Thoracic aorta (tissue), 2 donors: ENCODE measurements at places on chromosomes 2 and 18.

DNA sequence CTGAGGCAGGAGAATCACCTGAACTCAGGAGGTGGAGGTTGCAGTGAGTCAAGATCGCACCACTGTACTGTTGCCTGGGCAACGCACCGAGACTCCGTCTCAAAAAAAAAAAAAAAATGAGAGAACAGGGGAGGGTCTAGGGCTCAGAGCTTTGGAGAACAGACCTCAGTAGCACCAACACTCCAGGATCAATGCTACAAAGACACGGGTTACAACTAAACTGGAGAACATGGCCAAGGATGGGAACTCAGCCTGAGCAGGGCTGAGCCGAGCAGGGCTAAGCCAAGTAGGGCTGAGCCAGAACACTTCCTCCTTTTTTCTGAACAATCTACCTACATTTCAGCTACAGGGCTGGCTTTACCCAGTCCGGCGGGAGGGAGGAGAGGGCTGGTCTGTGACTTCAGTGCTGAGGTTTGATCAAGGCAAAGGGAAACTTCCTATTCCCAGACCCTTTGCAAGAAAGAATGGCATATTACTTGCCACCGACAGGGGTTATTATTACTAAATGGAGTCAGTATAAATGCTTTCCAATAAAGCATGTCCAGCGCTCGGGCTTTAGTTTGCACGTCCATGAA lies 2.9 kb upstream of the CASP8 start:
- peak overlapping the region; percentile 86 for H3K4me3 ChIP-seq
- H3K27ac ChIP-seq: peak overlapping the region; percentile 90
- H3K36me3 ChIP-seq: no peaks in the 10 kb centered on the region

- no peaks in the 10 kb centered on the region for H3K27me3 ChIP-seq
- H3K27ac ChIP-seq: no peak overlapping the region
- H3K36me3 ChIP-seq: no peaks in the 10 kb centered on the region
- no peak for DNase-seq
- no peaks in the 10 kb centered on the region for H3K4me1 ChIP-seq
- no peak overlapping the region for H3K4me3 ChIP-seq
Measured at GRCh38 chr18:66895631-66896030, 291.7 kb upstream of the CDH19 start.

GRCh38 chr2:173161040-173161439 lies 85.4 kb downstream of the MAP3K20 start:
- peak overlapping the region; percentile 50 for H3K27ac ChIP-seq
- H3K36me3 ChIP-seq: no peaks in the 10 kb centered on the region
- no peaks in the 10 kb centered on the region for H3K27me3 ChIP-seq
- no peak for DNase-seq
- no peak overlapping the region for H3K4me3 ChIP-seq
- peaks cover 18% of the 10 kb centered on the region for H3K4me1 ChIP-seq

GRCh38 chr18:21897811-21898210 lies 157.2 kb downstream of the MIB1 start:
- H3K4me1 ChIP-seq: no peaks in the 10 kb centered on the region
- no peaks in the 10 kb centered on the region for H3K36me3 ChIP-seq
- DNase-seq: no peak
- no peaks in the 10 kb centered on the region for H3K27me3 ChIP-seq
- H3K27ac ChIP-seq: no peak overlapping the region

DNA sequence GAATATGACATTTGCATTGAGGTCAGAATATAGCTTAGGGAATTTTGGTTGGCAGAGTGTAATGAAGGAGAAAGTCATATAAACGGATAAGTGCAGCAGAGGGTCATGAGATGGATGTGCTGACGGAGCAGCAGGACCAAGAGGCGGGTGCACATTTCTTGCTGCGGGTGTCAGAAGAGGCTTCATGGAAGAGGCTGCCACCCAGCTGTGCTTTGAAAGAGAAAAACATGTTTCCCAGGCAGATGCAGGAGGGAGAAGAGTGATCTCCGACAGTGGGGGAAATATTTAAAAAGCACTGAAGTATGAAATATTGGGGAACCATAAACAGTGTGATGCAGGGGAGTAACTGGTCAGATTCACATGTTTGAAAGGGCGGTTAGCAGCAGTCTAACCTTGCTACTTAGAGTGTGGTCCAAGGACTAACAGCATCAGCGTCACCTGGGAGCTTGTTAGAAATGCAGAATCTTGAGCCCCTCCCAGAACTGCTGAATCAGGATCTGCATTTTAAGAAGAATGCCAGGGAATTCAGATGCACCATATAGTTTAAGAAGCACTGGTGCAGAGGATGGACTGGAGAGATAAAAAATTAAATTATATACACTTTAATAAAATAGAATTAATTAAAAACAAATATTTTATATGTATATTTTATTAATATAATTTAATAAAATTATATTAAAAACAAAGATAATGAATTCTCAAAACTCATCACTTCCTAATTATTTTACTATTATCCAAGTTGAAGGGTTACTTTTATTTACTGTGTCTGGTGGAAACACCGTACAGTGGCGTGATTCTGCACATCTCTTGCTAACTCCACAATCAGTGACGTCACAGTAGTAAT lies 36.1 kb upstream of the SCYGR1 start:
- no peak overlapping the region for H3K27ac ChIP-seq
- H3K36me3 ChIP-seq: no peaks in the 10 kb centered on the region
- H3K27me3 ChIP-seq: no peaks in the 10 kb centered on the region
- no peak overlapping the region for H3K4me3 ChIP-seq
- DNase-seq: no peak

DNA sequence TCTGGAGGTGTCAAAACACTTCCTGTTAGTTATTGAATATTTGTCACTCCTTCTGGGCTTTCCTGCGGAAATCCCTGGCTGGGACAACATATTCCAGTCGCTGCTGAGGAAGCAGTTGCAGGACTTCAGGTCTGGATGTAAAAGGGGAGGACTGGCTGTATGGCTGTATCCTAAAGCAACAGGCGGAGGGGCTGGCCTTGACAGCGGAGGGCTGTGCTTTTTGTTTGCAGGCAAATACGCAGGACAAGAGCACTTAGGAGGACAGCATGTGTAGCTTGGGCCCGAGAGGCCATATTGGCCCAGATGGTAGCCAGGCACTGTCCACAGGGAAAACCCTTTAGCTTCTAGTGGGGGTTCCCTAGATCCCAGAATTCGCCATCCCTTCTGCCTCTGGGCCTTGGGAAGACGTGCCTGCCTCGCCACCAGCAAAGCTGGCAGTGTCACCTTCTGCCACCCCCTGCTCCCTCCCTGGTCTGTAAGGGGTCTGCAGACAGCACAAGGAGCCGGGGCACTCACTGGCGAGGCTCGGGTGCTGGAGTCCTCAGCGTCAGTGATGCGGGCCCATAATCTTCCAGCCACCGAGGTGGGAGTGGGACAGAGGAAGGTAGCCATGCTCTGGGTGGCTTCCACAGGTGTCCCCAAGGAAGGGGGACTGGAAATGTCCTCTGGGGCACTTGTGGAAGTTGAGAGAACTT lies 6.7 kb downstream of the NPPC start:
- no peak overlapping the region for H3K4me3 ChIP-seq
- no peak overlapping the region for H3K27ac ChIP-seq
- DNase-seq: no peak
- no peaks in the 10 kb centered on the region for H3K27me3 ChIP-seq
- H3K4me1 ChIP-seq: no peaks in the 10 kb centered on the region

DNA sequence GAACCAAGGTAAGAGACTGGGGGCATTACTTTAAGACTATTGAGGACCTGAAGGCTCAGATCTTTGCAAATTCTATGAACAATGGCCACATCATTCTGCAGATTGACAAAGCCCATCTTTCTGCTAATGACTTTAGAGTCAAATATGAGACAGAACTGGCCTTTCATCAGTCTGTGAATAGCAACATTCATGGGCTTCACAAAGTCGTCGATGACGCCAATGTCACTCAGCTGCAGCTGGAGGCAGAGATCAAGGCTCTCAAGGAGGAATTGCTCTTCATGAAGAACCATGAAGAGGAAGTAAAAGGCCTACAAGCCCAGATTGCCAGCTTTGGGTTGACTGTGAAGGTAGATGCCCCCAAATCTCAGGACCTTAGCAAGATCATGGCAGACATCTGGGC lies 43.8 kb upstream of the SLC4A10 start:
- H3K4me1 ChIP-seq: no peaks in the 10 kb centered on the region
- H3K27ac ChIP-seq: no peak overlapping the region
- no peaks in the 10 kb centered on the region for H3K27me3 ChIP-seq
- DNase-seq: no peak
- no peak overlapping the region for H3K4me3 ChIP-seq

DNA sequence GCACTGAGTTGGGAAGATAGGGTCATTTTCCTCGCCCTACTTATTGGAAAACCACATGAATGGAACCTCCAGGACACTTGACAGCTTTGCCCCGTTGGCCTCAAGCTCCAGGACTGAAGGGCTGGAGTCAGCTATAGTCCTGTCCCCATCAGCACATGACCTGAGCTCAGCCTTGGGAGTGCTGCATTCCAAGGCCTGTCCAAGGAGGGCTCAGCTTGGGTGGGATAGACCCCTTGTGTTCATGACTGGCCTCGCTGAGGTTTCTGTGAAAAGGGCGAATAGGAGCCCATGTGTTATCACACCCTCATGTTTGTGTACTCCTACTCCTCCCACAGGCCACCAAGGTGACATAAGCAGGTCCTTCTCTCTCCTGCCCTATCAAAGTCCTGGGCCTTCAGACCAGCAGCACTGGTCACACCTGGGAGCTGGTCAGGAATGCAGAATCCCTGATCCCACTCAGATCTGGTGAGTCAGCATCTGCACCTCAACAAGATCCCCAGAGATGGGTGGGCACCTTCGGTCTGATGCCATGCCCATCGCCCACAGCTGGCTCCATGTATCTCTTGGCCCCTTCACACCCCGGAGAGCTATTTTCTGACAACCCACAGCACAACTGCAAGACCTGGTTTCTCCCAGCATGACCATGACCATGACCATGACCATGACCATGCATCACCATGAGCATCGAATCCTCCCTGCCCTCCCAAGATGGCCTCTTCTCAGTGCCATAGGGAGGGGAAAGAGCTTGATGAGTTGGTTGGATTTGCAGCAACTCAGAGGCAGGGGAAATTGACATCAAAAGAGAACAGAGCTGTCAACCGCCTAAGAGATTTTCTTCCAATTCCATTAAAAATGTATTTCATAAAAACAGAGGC lies 83.0 kb upstream of the RAB6C start:
- H3K27me3 ChIP-seq: no peaks in the 10 kb centered on the region
- H3K36me3 ChIP-seq: no peaks in the 10 kb centered on the region
- H3K4me3 ChIP-seq: no peak overlapping the region
- DNase-seq: no peak

DNA sequence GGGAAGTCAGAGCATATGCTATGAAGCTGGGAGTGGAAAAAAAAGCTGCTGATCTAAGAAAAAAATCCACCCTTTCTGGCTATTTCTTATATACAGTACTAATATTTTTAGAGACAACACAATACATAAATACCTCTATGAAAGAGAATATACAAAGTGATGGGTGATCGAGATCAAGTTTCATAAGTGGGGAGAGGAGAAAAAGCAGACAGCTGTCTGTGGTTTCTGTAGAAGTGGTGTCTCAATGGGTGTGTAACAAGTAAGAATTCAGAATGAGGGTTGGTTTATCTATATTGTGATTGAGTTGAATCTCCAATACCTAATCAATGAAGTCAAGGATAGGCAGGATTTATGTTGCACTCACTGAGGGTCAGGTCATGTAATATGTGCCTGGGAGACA lies 191.0 kb downstream of the HNMT start:
- no peaks in the 10 kb centered on the region for H3K4me1 ChIP-seq
- no peaks in the 10 kb centered on the region for H3K36me3 ChIP-seq

- no peak for DNase-seq
- peak overlapping the region; percentile 13 for H3K4me3 ChIP-seq
Measured at GRCh38 chr18:12839526-12840196, 44.4 kb downstream of the PTPN2 start.

GRCh38 chr2:131724019-131724418 lies 196.3 kb downstream of the CCDC74A start:
- H3K27ac ChIP-seq: no peak overlapping the region
- no peaks in the 10 kb centered on the region for H3K36me3 ChIP-seq
- no peaks in the 10 kb centered on the region for H3K4me1 ChIP-seq
- DNase-seq: no peak
- H3K27me3 ChIP-seq: no peaks in the 10 kb centered on the region

DNA sequence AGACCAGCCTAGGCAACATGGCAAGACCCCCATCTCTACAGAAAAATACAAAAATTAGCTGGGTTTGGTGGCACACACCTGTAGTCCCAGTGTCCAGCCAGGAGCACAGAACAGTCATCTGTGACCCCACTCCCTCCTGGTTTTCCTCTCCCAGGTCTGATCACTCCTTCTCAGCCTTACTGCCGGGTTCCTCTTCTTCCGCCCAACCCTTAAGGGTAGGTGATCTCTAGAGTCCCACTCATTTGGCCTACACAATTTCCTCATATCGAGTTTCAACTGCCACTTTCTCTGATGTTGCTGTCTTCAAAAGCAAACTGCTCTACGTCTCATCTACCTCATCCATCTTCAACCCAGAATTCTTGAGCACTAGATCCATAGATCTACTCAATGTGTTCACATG lies 13.4 kb upstream of the MAT2A start:
- no peaks in the 10 kb centered on the region for H3K36me3 ChIP-seq
- no peak overlapping the region for H3K27ac ChIP-seq
- no peaks in the 10 kb centered on the region for H3K27me3 ChIP-seq
- H3K4me3 ChIP-seq: no peak overlapping the region
- DNase-seq: no peak

DNA sequence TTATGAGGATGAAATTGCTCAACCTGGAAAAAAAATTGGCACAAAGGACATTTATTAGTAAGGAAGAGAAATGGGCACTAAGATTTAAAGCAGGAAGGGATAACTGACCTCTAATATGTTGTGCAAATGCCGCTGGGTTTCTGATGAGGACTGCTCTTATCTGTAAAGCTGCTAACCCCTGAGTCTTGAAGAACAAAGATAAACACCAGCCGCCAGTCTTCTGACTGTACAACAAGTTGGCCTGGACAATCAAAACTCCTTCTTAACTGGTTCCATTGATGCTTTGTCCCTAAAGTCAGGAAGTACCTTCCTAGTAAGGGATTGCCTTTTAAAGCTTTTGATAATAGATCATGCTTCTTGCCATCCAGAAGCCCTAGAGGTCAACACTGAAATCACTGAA lies 301.8 kb downstream of the TRIB2 start:
- no peak for DNase-seq
- no peak overlapping the region for H3K27ac ChIP-seq
- H3K36me3 ChIP-seq: no peaks in the 10 kb centered on the region
- no peaks in the 10 kb centered on the region for H3K4me1 ChIP-seq

GRCh38 chr2:177489719-177490301 lies 97.2 kb downstream of the AGPS start:
- H3K4me3 ChIP-seq: no peak overlapping the region
- no peak overlapping the region for H3K27ac ChIP-seq
- no peaks in the 10 kb centered on the region for H3K4me1 ChIP-seq
- H3K27me3 ChIP-seq: no peaks in the 10 kb centered on the region
- H3K36me3 ChIP-seq: no peaks in the 10 kb centered on the region

- H3K27me3 ChIP-seq: no peaks in the 10 kb centered on the region
- no peak overlapping the region for H3K4me3 ChIP-seq
- H3K4me1 ChIP-seq: no peaks in the 10 kb centered on the region
- no peak overlapping the region for H3K27ac ChIP-seq
- no peaks in the 10 kb centered on the region for H3K36me3 ChIP-seq
Measured at GRCh38 chr18:77043541-77044280, 88.9 kb downstream of the MBP start.

- peak within 1 kb of the TSS; percentile 76 for H3K4me3 ChIP-seq
- H3K27ac ChIP-seq: no peak within 1 kb of the TSS
- H3K27me3 ChIP-seq: no peaks in the 10 kb centered on the region
- DNase-seq: no peak
- peaks cover 3% of the 10 kb centered on the region for H3K4me1 ChIP-seq
Measured at GRCh38 chr2:96116424-96116878, at the start of gene ADRA2B. Gene ADRA2B (minus strand): TSS chr2:96116571. CDS start chr2:96116149, 422 bp downstream.

- no peak overlapping the region for H3K4me3 ChIP-seq
- peaks cover 22% of the 10 kb centered on the region for H3K4me1 ChIP-seq
- no peaks in the 10 kb centered on the region for H3K27me3 ChIP-seq
- peak overlapping the region; percentile 75 for H3K27ac ChIP-seq
- no peak for DNase-seq
Measured at GRCh38 chr2:63827749-63828148, 13.9 kb upstream of the UGP2 start.
